ENCODE measurements at places on chromosomes 4 and X.

DNA sequence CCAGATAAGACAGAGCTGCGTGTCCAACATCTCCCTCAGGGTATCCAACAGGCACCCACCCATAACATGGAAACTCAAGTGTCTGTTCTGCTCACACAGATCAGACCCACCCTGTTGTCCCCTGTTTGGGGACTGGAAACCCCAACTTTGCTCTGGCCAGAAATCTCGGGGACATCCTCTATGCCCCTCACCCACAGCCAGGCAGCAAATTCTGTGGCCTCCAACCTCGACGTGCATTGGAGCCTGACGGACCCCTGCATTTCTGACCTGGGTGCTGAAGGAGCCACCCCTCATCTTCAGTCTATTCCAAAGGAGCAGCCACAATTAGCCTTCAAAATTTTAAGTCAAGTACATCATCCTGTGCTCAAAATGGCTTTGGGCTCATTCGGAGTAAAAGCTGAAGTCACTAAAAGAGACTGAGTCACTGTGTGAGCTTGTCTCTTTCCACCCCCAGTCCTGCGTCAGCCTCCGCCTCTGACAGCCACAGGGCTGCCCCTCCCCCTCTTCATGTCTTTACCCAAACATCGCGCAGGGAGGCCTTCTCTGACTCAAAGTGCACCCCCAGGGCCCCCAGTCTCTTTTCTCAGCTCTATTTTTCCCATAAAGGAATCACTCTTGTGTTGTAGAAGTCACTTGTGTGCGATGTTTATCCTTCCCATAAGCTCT is 24.4 kb upstream of the PDE6B start:
- H3K27ac ChIP-seq, result no peak overlapping the region
- no peak for DNase-seq
- no peaks in the 10 kb centered on the region for H3K27me3 ChIP-seq

DNA sequence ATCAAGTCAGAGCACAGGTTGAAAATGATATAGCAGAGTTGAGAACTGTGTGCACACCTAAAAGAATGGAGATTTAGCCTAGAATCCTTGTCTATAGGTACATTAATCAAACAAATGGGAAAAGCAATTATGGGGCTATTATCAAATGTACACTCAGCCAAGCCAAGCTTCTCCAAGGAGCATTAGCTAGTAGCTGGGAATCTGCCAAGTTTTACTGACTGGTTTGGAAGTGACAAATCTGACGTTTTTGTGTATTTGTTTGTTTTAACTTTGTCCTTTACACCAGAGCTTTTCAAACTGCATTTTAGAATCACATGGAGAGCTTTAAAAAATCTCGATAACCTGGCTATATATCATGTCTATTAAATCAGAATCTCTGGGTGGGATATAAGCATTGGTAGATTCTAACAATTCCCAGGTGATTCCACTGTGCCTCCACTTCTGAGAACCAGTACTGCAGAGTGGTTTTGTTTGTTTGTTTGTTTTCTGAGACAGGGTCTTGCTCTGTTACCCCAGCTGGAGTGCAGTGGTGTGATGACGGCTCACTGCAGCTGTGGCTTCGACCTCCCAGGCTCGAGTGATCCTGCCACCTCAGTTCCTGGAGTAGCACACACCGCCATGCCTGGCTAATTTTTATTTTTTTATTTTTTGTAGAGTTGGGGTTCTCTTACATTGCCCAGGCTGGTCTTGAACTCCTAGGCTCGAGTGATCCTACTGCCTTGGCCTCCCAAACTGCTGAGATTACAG is 279.8 kb downstream of the UNC5C start:
- no peaks in the 10 kb centered on the region for H3K36me3 ChIP-seq
- H3K4me3 ChIP-seq, result no peak overlapping the region
- H3K27ac ChIP-seq, result no peak overlapping the region
- DNase-seq, result no peak
- no peaks in the 10 kb centered on the region for H3K27me3 ChIP-seq
- H3K4me1 ChIP-seq, result no peaks in the 10 kb centered on the region

DNA sequence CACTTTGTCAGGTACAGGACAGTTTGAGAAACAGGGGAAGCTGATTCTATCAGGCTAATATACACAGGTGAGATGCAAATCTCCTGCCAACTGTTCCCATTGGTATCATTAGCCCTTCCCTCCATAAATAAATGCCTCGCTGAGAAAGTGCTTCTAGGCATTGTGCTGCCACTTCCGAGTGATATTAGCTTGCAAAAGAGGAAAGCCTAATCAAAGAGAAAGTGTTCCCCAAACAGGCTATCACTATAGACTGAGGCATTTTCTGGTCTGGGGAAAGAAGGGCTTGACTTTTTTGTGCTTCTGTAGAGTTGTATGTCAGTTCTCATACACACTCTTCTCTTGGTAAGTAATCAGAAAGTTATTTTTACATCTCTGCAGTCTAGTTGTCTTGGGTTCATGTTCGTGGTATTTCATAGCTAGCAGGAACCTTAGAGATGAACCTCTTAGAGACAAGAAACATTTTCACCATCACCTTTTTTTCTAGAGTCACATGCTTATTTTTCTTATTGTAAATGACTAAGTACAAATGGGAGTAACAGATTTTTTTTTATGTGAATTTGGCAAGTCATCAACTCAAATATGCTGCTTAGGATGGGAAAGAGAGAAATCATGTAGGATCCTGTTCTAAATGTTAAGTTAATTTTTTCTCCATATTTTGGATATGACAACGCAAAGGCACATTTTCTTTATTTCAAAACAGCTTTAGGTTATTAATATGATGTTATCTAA is 1009.8 kb downstream of the ADGRL3 start:
- DNase-seq, result no peak
- no peaks in the 10 kb centered on the region for H3K27me3 ChIP-seq
- H3K4me3 ChIP-seq, result no peak overlapping the region
- H3K4me1 ChIP-seq, result no peaks in the 10 kb centered on the region
- no peak overlapping the region for H3K27ac ChIP-seq

- H3K27me3 ChIP-seq, result no peaks in the 10 kb centered on the region
- DNase-seq, result no peak
- no peak overlapping the region for H3K27ac ChIP-seq
- no peak overlapping the region for H3K4me3 ChIP-seq
- no peaks in the 10 kb centered on the region for H3K4me1 ChIP-seq
Observed at GRCh38 chr4:6633091-6633906, 7.2 kb upstream of the MRFAP1 start.

DNA sequence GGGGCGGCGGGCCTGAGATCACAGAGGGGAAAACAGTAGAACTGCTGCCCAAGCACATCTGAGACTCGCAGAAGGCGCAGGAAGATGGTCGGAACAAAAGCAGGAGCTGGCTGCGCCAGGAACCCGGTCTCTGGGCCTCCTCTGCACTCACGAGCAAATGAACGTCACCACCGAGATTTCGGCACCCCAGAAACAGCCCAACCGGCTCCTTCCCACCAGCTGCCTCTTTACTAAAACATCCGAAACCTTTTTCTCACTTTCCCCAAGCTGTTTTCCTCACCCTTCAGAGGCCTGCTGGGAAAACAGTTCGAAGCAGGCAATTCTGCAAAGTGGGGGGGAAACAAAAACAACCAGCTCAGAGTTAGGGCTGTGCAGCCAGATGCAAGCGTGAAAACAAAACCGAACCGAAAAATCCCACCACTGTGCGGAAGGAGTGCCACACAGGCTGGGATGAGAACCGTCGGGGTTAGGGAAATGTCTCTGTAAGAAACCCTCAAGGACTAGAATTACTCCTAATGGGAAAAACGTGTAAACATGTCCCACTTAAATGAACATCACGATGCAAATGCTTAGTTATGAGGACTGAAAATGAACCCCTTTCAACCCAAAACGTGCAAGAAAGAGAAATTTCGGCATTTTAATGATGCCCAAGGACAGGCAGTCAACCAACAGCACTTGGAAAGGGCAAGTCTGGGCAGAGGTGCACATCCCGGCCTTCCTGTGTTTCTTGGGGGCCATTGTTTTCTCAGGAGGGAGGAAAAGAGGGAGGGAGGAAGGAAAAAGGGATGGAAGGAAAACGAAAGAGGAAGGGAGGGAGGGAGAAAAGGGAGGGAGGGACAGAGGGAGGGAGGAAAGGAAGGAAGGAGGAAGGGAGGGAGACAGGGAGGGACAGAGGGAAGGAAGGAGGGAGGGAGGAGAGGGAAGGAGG is 15.8 kb downstream of the DHRSX start:
- H3K27me3 ChIP-seq, result no peaks in the 10 kb centered on the region
- no peaks in the 10 kb centered on the region for H3K4me1 ChIP-seq
- no peak for DNase-seq

DNA sequence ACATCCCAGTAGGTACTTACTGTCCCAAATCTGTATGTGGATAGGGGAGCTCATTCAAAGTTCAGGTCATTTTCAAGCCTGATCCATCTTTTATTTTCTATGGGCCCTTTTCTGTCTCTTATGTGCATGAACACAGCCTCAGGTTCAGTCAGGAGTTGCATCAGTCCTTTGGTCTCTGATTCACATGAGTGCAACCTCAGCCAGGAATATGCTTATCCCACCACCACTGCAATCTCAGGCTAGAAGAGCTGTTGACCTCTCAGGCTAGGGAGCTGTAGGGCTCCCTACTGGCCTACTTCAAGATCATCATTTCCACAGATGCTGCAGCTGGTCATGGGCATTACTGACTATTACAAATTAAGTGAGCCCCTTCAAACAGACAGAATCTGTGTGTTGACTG is 27.2 kb downstream of the AASDH start:
- H3K27me3 ChIP-seq, result no peaks in the 10 kb centered on the region
- H3K36me3 ChIP-seq, result peaks cover 24% of the 10 kb centered on the region
- no peak overlapping the region for H3K27ac ChIP-seq
- H3K4me3 ChIP-seq, result no peak overlapping the region
- no peaks in the 10 kb centered on the region for H3K4me1 ChIP-seq
- DNase-seq, result no peak

GRCh38 chr4:138978028-138978585 is 37.5 kb upstream of the NOCT start:
- no peak for DNase-seq
- no peaks in the 10 kb centered on the region for H3K36me3 ChIP-seq
- no peaks in the 10 kb centered on the region for H3K27me3 ChIP-seq
- H3K4me3 ChIP-seq, result no peak overlapping the region

GRCh38 chr4:54643958-54644751 is 13.6 kb upstream of the KIT start:
- H3K36me3 ChIP-seq, result no peaks in the 10 kb centered on the region
- H3K27me3 ChIP-seq, result no peaks in the 10 kb centered on the region
- no peak overlapping the region for H3K27ac ChIP-seq
- H3K4me1 ChIP-seq, result no peaks in the 10 kb centered on the region

GRCh38 chrX:69493766-69494165 is 10.4 kb upstream of the NALF2 start:
- H3K27ac ChIP-seq, result no peak overlapping the region
- no peak for DNase-seq
- H3K4me1 ChIP-seq, result no peaks in the 10 kb centered on the region
- no peaks in the 10 kb centered on the region for H3K27me3 ChIP-seq
- no peaks in the 10 kb centered on the region for H3K36me3 ChIP-seq

DNA sequence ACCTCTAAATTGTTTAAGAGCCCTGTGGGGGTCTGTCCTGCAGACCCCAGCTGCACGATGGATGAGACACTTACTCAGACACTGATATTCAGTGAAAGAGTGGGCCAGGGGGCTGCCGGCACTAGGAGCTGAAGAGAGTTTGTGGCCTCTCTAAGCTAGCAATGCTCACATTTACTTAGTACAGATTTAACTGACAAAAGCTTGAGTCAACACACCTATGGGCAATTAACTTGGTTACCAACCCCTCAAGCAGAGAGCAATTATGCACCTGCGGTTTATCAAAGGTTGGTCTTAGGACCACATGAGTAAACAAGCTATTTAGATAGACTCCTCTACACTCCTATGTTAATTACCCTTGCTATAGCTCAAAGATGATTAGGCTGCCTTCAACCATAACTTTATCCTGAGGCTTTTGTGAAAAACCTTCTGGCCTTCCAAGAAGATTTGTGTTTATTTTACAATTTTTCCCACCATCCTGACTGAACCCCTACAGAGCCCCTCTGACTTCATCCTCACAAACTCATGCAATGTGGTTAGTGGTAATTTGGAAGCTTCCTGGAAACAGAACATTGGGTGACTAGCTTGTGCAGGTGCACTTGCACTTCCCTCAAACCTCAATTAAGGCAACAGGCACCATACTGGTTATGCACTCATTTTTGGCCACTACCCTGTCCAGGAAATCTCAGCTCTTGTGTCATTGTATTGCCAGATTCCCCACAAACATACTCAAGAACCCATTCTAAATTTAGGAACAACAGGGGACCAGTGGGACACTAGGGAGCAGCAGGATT is 234.4 kb upstream of the ITM2A start:
- no peak for DNase-seq
- no peaks in the 10 kb centered on the region for H3K27me3 ChIP-seq

- no peaks in the 10 kb centered on the region for H3K36me3 ChIP-seq
- DNase-seq, result no peak
Observed at GRCh38 chrX:17860811-17861488, at the start of gene RAI2. RAI2 (minus strand) TSS chrX:17861298; CDS start chrX:17802010, 59,288 bp downstream.

- no peaks in the 10 kb centered on the region for H3K36me3 ChIP-seq
- no peak overlapping the region for H3K4me3 ChIP-seq
- no peak for DNase-seq
- no peak overlapping the region for H3K27ac ChIP-seq
Observed at GRCh38 chr4:38516190-38516589, 147.8 kb upstream of the KLF3 start.

- peaks cover 3% of the 10 kb centered on the region for H3K4me1 ChIP-seq
- no peaks in the 10 kb centered on the region for H3K36me3 ChIP-seq
- no peak for DNase-seq
- H3K27me3 ChIP-seq, result no peaks in the 10 kb centered on the region
- H3K27ac ChIP-seq, result no peak overlapping the region
- no peak overlapping the region for H3K4me3 ChIP-seq
Observed at GRCh38 chr4:17786567-17786966, 5.1 kb upstream of the FAM184B start.

GRCh38 chr4:151702256-151702655 is 58.6 kb downstream of the GATB start:
- H3K27me3 ChIP-seq, result no peaks in the 10 kb centered on the region
- no peak for DNase-seq
- H3K4me3 ChIP-seq, result no peak overlapping the region
- H3K36me3 ChIP-seq, result peaks cover 25% of the 10 kb centered on the region
- no peak overlapping the region for H3K27ac ChIP-seq

DNA sequence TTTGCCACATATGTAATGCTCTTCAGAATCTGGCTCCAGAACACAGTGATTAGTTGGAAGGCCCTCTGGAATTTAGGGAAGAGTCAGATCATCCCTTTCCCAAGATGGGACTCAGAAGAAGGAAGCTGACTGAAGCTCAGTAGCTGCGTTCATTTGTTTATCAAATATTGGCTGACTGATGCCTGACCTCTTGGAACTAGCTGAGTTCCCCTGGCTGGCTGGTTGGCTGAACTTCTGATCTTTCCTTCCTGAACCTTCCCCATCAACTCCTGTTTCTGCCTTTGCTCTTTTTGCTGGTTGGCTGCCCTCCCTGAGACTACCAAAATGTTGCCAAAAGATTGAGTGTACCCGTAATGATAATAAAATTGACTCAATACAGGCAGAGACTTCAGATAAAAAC is 866.5 kb upstream of the INTU start:
- no peaks in the 10 kb centered on the region for H3K36me3 ChIP-seq
- no peak for DNase-seq
- no peaks in the 10 kb centered on the region for H3K27me3 ChIP-seq
- no peaks in the 10 kb centered on the region for H3K4me1 ChIP-seq
- no peak overlapping the region for H3K27ac ChIP-seq

All from ascending aorta (tissue), 2 donors.